Activated naive CD8-positive, alpha-beta T cell treated with anti-CD3 and anti-CD28 coated beads, Interleukin-2, amount 10 ng/mL, durations not matched to agents 7 days and 5 days (primary cell): ENCODE measurements at places on chromosomes 4 and X. TPM values are rescaled to one million over a fixed set of nuclear protein-coding genes. Genes with fewer than 3 reads are reported as not detected.

DNA sequence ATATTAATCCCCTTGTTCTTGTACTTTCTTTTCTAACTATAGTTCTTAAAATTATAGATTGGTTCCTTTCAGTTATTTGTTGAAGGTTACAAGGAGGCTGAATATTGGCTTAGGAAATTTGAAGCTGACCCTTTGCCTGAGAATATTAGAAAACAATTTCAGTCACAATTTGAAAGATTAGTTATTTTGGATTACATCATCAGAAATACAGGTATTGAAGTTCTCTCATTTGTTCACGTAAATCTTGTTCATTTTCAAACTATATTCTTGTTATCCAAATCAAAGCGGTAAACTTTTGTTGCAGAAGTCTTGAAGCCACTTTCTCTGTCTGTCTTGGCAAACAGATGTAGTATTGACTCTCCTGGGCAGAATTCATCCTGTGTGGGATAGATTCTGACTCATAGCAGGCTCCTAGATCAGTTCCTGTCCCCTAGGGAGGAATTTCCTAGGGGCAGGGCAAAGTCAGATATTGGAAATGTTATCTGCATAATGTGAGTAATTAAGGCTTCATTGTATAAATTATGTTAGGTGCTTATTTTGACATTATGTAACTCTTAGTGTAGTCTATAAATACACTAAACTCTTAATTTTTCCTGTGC, 25.2 kb downstream of the PI4K2B start:
- H3K4me3 ChIP-seq = no peak overlapping the region
- peaks cover 20% of the 10 kb centered on the region for H3K36me3 ChIP-seq
- H3K4me1 ChIP-seq = peaks cover 2% of the 10 kb centered on the region
- H3K27me3 ChIP-seq = no peaks in the 10 kb centered on the region
- no peak overlapping the region for H3K27ac ChIP-seq

DNA sequence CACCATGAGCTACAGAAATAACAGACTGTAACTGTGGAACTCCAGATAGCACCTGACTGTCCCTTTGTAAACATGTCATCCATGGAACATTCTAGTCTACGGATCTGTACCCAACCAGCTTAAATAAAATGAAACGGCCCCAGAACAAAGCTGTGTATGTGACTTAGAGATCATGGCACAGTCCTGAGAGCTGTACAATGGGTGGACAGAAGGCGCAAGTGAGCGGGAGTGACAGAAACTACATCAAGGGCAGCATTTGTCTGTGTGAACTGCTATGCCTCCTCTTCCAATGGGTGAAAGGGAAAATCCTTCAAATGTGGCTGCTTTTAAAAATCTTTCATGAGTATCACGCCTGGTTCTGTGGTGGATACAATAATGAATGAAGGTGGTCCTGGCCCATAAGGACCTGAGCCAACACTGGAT, 72.5 kb downstream of the FAT1 start:
- no peaks in the 10 kb centered on the region for H3K27me3 ChIP-seq
- H3K27ac ChIP-seq = no peak overlapping the region
- no peaks in the 10 kb centered on the region for H3K36me3 ChIP-seq

The SMIM10L2A gene
- 2.0 TPM for total RNA-seq

The UGT8 gene
- 0.17 TPM for total RNA-seq

DNA sequence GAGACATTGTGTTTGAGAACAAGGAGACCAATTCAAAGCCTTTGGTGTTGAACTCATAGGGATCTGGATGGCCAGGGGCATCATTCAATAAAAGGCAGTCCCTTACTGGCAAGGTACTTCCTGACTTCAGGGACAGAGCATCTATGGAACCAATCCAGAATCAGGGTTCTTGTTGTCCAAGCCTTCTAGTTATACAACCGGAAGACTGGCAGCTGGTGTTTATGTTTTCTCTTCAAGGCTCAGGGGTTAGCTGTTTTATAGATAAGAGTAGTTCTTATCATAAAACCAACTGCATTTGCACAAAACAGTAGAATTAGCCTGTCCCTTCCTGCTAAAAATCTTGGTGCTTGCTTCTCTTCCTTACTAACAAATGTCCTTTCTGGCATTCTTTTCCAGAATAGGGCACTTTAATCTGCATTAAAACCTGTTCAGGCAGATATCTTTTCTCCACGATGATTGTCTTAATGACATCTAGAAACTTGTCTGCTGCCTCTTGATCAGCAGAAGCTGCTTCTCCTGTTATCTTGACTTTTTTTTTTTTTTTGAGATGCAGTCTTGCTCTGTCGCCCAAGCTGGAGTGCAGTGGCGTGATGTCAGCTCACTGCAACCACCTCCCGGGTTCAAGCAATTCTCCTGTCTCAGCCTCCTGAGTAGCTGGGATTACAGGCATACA, 38.4 kb upstream of the ARHGEF6 start:
- H3K4me3 ChIP-seq = no peak overlapping the region
- no peak overlapping the region for H3K27ac ChIP-seq
- peaks cover 7% of the 10 kb centered on the region for H3K36me3 ChIP-seq
- DNase-seq = no peak
- H3K4me1 ChIP-seq = peaks cover 1% of the 10 kb centered on the region
- H3K27me3 ChIP-seq = no peaks in the 10 kb centered on the region

- H3K27ac ChIP-seq = no peak overlapping the region
- no peak for DNase-seq
- no peaks in the 10 kb centered on the region for H3K36me3 ChIP-seq
Measured at GRCh38 chr4:154124539-154125255, 335.8 kb upstream of the SFRP2 start.

The NDUFB11 gene
- total RNA-seq = 71.7 TPM

DNA sequence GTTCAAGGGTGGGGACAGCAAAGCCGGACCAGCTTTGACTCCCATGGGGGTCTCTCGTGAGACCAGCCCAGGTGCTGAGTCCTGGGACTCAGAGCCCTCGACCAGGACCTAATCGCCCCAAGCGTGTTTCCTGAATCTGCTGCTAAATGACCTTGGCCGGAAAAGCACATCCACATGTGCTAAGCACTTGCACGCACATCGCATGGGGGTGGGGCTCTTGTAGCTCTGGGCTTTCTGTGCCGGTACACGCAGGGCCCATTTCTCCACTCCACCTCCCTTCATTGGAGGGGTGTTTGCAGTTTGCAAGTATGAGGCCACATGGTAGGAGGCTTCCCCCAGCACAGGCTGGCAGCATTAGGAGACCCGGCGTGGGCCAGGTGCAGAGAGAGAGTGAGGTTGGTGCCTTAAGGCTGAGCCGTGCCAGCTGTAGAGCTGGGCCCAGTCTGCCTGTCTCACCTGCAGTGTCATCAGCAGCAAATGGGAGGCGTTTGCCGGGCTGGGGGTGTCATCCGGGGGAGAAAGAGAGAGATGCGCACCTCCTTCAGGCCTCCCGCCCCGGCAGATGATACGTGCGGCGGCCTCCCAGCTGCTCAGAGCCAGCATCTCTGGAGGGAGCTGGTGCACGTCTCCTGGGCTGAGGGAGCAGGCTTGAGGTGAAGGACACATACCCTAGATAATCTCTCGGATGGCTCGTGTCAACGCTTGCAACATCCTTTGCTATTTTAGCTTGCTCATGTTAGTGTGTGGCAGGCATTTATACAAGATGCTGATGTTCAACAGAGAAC, 45.2 kb upstream of the CLCN4 start:
- peak; percentile 66 for DNase-seq
- H3K27ac ChIP-seq = peak overlapping the region; percentile 100
- peak overlapping the region; percentile 90 for H3K4me3 ChIP-seq
- H3K4me1 ChIP-seq = peaks cover 42% of the 10 kb centered on the region
- peaks cover 14% of the 10 kb centered on the region for H3K36me3 ChIP-seq

The STS gene
- 1.1 TPM for total RNA-seq

The CT45A1 gene
- total RNA-seq = not detected

DNA sequence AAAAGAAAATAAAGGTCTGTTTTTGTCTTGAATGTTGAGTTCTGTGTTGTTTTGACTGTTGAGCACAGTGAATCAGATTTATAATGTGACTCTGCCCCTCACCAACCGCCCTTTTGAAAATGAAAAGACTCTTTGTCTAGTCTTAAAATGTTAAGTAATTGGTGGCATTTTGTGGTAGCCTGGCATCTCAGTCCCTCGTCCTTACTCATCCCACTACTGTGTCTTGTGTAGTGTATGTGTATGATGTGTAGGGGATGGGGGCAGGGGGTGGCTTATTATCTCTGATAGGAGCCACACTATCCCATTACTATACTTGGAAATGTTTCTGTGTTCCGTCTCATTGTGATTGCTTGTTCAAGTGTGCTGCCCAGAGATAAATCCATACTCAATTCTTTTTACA, 12.2 kb downstream of the KLHL34 start:
- no peak for DNase-seq
- no peak overlapping the region for H3K27ac ChIP-seq
- peaks cover 5% of the 10 kb centered on the region for H3K36me3 ChIP-seq
- no peaks in the 10 kb centered on the region for H3K27me3 ChIP-seq
- H3K4me3 ChIP-seq = no peak overlapping the region

DNA sequence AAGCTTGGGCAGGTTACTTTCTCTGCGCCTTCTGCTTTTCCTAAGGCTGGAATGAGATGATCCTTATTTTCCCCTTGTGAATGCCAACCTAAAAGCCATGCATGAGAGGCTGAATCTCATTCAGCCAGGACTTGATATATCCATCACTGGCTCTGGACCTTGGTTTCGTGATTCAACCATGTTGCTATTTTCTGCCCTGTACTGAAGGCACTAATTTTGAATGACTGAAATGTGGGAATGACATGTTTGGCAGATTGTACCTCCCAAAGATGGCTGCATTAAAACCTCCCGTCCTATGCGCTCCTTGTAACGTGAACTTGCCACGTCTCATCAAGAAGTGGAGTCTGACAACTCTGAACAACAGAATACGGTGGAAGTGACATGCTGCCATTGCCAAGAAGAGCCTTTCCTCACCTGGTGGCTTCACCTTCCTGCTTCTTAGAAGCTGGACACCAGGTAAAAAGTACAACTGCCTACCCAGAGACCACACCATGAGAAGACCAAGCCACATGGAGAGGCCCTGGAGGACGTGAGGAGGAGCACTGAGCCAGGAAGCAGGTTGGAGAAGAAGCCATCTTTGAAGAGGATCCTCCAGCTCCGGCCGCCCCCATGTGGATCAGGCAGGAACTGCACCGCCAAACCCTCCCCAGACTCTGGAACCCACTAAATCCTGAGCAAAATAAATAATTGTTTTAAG, 174.5 kb downstream of the NSUN7 start:
- DNase-seq = peak; percentile 82
- peaks cover 3% of the 10 kb centered on the region for H3K4me1 ChIP-seq
- no peak overlapping the region for H3K4me3 ChIP-seq
- peak overlapping the region; percentile 69 for H3K27ac ChIP-seq

- peaks cover 4% of the 10 kb centered on the region for H3K27me3 ChIP-seq
- no peak overlapping the region for H3K4me3 ChIP-seq
- H3K27ac ChIP-seq = no peak overlapping the region
- H3K36me3 ChIP-seq = no peaks in the 10 kb centered on the region
- no peaks in the 10 kb centered on the region for H3K4me1 ChIP-seq
- DNase-seq = peak; percentile 16
Measured at GRCh38 chr4:1447676-1448588, 41.7 kb upstream of the NKX1-1 start.

DNA sequence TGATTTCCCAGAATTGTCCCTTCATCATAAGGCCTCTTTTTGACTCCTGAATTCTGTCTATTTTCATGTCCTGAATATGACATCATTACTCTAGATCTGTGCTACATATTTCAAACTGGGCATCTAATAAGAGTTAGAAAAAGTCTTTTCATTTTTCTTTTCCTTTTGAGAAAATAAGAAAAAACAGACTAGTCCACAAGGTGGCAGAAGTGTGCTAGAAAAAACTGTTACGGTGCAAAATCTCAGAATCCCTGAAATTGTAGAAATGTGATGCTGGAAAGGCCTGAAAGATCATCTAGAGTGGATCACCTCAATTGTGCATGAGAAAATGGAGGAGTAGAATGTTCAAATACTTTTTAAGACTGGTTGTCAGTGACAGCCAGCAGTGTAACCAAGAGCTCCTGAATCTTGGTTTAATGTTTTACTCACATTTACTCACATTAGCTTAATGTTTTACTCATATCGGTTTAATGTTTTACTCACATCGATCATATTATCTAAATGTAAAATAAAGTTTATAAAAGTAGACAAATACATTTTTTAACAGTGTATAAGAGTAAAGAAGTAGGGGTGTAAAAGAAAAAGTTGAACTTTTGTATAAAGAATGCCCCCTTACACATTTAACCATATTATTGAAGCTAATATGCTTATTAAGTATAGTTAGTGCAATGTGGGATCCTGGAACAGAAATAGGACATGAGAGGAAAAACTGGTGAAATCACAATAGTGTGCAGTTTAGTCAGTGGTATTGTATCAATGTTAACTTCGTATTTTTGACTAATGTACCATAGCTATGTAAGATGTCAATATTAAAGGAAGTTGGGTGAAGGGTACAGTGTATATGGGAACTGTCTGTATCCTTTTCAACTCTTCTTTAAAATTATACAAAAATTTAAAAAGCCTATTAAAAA, 15.2 kb downstream of the ASB11 start:
- no peak for DNase-seq
- no peak overlapping the region for H3K27ac ChIP-seq
- H3K4me1 ChIP-seq = peaks cover 7% of the 10 kb centered on the region
- no peaks in the 10 kb centered on the region for H3K36me3 ChIP-seq
- no peak overlapping the region for H3K4me3 ChIP-seq
- H3K27me3 ChIP-seq = no peaks in the 10 kb centered on the region

DNA sequence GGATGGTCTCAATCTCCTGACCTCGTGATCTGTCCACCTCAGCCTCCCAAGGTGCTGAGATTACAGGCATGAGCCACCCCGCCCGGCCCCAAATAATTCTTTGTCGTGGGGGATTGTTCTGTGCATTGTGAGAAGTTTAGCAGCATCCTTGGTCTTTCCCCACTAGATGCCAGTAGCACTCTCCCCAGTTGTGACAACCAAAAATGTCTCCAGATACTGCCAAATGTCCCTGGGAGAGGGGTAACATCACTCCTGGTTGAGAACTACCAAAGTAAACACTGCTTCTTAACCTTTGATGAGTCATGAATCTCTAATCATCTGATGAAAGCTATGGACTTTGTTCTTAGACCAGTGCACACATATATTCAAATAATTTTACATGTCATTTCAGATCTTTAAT, 90.7 kb upstream of the BRS3 start:
- no peaks in the 10 kb centered on the region for H3K36me3 ChIP-seq
- no peak overlapping the region for H3K4me3 ChIP-seq
- no peak for DNase-seq
- H3K27ac ChIP-seq = no peak overlapping the region
- H3K4me1 ChIP-seq = no peaks in the 10 kb centered on the region

DNA sequence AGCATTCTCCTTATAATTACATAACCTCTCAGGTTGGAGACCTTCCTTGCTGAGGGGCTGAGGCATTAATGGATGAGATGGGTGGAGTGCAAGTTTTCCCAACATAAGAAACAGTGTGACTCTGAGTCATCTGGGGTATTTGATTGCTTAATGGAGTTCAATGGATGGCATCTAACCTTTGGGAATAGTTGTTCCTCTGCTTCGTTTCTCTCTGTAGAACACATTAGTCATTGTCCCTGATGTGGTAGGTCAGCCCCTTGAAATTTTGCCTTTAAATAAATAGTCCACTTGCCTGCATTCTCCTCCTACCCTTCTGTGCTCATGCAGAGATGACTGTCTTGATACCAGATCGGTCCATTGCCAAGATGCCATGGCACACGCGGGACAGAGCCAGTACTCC, 38.6 kb downstream of the SLITRK2 start:
- no peak for DNase-seq
- no peak overlapping the region for H3K27ac ChIP-seq
- H3K36me3 ChIP-seq = no peaks in the 10 kb centered on the region
- no peaks in the 10 kb centered on the region for H3K27me3 ChIP-seq
- no peaks in the 10 kb centered on the region for H3K4me1 ChIP-seq

The PGM2 gene
- total RNA-seq = 44.2 TPM

GRCh38 chr4:162366146-162366545, 202.3 kb upstream of the FSTL5 start:
- no peak for DNase-seq
- no peaks in the 10 kb centered on the region for H3K36me3 ChIP-seq
- H3K4me1 ChIP-seq = no peaks in the 10 kb centered on the region
- no peaks in the 10 kb centered on the region for H3K27me3 ChIP-seq
- H3K27ac ChIP-seq = no peak overlapping the region
